Bone marrow (tissue), 2 donors: ENCODE measurements at places on chromosomes 1 and 21.

DNA sequence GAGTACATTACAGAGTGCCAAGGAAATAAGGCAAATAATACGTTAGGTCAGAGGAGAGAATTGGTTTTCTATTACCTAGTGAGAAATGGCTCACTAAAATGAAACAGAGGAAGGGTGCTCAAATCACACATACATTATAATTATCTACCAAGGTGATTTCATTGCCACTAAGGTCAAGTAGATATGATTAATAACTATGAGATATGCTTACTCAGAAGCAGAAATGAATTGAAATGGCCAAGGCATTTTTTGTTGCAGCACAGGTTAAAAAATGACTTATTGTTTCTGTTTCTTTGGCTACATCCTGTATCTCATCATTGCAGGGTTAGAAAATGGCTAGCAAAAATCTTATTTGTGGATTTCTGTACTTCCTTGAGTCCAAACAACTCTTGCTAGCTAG, 154.5 kb upstream of the GORAB start:
- DNase-seq = no peak

DNA sequence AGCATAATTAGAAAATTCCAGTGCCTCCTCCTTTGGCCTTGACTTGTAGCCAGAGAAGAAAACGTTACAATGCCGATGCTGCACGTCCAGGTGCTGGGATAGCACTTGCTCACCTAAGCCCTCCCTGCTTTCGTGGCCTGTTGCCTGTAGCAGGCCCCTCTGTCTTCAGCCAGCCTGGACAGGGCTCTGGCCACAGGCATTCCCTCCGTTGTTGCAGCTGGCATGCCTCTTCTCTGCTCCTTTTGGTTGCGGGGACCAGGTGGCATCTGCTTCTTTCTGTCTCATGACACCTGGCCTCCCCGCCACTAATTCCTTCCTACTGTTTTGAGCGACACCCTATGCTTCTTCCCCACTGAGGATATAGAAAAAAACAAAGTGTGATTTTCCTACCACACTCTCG, 54.6 kb upstream of the MORC3 start:
- no peak for DNase-seq

- DNase-seq = no peak
Observed at GRCh38 chr1:224373008-224373590, 16.4 kb downstream of the CNIH4 start.

DNA sequence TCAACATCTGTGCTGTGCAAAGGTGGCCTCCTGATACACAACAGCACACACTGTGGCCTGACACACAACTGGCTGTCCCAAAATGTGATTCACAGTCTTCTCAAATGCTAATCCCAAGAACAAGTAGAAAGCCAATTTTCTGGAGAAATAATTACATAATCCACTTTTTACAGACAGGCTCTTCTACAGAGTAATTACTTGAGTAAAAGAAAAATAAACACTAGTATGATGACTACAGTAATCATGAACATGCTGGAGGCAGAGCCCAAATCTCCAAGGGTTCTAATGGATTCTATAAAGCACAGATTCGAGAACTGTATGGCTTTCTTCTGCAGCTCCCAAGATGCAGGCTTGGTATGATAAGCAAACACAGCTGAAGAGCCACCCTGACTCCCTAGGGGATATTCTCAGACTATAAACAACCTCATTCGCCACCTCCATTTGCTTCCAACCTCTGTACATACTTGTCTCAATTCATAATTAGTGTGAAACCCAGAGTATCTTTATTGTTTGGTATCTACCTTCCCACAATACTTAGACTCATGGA, 81.9 kb downstream of the SIPA1L2 start:
- no peak for DNase-seq

- DNase-seq = no peak
Observed at GRCh38 chr1:153509729-153510354, 25.9 kb downstream of the S100A6 start.

- DNase-seq = no peak
Observed at GRCh38 chr1:162292422-162292849, 84.2 kb downstream of the SPATA46 start.

GRCh38 chr21:34942911-34943310, 106.2 kb downstream of the RUNX1 start:
- DNase-seq = no peak
